Vagina (tissue), 2 donors: ENCODE measurements at places on chromosomes 4 and X.

DNA sequence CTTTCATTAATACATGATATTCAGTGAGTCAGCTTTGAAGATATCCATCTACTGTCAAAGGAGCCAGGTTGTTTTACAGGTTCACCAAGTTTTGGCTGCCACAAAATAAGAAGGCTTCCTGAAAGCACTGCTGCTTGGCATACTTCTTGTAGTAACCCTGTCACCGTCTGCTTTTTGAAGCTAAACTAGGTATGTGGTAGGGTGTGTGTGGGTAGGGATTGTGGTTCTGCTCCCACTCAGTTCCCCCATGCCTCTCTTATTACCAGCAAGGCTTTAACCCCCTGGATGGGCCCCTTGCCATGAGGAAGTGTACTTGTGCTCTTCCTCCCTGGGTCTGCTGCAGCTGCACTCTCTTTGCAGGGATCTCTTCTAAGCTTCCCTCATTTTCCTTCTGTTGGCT, 191.2 kb downstream of the BANK1 start:
- no peak for DNase-seq

- DNase-seq = no peak
Observed at GRCh38 chr4:130545596-130545995, 1449.6 kb downstream of the C4orf33 start.

DNA sequence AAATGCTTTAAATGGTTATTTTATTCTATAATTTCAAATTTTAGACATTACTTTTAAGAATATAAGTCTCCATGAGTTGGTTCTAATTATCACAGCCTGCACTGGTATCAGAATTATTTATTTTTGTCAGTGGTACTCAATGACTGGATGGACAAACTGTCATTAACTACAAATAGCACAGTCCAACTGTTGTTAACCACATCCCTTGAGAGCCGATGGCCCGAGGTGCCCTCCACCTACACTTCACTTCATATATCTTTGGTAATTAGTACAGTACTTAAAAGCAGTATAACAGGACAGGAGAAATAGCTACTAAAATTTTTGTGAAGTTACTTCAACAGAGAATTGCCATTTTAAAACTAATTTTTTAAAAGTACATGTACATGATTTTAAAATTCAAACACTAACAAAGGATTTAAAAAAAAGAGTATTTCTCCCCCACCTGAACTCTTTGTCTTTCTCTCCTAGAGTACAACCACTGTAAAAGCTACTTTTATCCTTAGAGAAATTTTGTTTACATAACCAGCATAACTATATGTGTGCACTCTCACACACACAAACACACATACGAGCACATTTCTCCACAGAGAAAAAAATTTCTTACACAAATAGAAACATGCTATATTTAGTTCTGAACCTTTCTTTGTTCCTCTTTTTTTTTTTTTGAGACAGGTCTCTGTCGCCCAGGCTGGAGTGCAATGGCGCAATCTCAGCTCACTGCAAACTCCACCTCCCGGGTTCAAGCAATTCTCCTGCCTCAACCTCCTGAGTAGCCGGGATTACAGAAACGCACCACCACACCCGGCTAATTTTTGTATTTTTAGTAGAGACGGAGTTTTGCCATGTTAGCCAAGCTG, 6.5 kb downstream of the TIFA start:
- DNase-seq = no peak

DNA sequence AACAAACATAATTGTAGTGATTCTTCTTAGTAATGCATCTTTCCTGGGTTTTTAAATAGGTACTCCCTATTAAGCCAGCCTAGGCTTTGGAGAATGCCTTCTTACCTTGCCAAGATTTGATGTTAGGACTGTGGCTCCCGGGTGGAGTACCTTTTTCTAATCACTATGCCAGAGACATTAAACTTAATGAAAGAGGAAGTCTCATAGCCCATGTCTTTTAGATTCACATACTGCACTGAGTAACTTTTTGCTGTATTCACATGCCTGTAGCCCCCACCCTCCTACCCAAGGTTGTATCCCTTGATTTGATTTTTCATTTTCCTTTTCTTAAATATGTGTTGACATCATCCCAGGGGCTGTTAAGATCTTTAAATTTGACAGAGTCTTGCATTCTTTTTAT, 104.2 kb upstream of the TLR2 start:
- no peak for DNase-seq

- DNase-seq = no peak
Observed at GRCh38 chr4:72422416-72422815, 146.6 kb downstream of the ADAMTS3 start.

DNA sequence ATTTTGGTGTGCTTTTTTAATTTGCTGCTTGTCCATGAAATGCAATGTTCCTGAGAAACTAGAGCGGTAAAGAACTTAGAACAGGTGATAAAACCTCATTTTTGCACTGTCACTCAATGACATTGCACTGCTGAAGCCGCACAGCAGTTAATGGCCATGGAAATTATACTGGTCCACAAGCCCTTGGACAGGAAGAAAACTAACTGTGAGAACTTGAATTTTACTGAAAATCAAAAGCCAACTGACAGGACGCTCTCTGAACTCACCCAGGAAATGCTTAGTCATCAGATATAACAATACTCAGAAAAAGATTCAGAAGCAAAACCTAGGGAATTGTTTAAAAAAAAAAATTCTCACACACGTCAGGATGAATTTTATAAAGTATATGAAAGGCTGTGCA, 246.4 kb upstream of the SLC7A11 start:
- DNase-seq = no peak

DNA sequence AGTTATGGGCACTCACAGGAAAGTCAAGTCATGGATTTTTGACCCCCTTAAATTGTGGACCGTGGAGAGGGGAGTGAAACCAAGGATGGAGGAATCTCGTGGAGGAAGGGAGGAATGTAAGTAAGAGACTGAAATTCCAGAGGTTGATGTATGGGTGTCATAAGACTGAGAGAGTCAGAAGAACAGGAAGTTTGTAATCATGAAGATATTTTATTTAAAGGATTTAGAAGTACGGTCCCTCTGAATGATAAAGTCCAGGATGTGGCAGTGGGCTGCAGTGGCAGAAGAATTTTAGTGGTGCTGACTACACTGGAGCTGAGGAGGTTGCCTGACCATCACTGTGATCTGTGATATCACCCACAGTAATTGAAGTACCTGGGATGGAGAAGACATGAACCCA, 57.8 kb downstream of the DCLK2 start:
- no peak for DNase-seq

- DNase-seq = no peak
Observed at GRCh38 chr4:54992266-54992665, 133.1 kb downstream of the KDR start.

GRCh38 chr4:163473576-163473975, at the start of gene TKTL2:
Gene TKTL2, minus strand, starts transcription at chr4:163473754. Its CDS starts 20 bp downstream, at chr4:163473734.
- DNase-seq = no peak

DNA sequence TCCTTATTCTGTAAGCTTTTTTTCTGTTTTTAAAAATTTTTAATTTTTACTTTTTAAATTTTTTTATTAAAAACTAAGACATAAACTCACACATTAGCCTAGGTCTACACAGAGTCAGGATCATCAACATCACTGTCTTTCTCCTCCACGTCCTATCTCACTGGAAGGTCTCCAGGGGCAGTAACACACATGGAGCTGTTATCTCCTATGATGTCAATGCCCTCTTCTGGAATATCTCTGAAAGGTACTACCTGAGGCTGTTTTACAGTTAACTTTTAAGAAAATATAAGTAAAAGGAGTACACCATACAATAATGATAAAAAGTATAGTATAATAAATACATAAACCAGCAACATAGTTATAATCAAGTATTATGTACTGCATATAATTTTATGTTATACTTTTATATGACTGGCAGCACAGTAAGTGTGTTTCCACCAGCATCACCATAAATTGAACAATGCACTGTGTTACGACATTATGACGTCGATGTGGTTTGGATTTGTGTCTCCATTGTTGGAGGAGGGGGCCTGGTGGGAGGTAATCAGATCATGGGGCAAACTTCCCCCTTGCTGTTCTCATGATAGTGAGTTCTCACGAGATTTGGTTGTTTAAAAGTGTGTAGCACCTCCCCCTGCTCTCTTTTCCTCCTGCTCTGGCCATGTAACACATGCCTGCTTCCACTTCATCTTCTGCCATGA, 21.3 kb downstream of the IL15 start:
- no peak for DNase-seq

DNA sequence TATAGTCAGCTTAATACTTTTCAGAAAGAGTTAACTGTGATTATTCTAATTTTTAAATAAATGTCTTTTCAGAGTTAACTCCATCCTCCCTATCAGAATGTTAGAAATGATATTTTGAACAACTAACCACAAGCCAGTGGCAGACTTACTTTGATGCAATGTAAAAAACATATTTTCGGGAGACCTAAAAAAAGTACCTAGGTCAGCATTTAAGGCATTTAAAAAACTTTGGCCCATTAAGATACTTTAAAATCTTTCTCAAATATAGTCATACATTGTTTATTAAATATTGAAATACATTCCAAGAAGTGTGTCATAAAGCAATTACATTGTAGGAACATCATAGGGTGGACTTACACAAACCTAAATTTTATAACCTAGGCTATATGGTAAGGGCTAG, 426.1 kb downstream of the PABPC4L start:
- no peak for DNase-seq

DNA sequence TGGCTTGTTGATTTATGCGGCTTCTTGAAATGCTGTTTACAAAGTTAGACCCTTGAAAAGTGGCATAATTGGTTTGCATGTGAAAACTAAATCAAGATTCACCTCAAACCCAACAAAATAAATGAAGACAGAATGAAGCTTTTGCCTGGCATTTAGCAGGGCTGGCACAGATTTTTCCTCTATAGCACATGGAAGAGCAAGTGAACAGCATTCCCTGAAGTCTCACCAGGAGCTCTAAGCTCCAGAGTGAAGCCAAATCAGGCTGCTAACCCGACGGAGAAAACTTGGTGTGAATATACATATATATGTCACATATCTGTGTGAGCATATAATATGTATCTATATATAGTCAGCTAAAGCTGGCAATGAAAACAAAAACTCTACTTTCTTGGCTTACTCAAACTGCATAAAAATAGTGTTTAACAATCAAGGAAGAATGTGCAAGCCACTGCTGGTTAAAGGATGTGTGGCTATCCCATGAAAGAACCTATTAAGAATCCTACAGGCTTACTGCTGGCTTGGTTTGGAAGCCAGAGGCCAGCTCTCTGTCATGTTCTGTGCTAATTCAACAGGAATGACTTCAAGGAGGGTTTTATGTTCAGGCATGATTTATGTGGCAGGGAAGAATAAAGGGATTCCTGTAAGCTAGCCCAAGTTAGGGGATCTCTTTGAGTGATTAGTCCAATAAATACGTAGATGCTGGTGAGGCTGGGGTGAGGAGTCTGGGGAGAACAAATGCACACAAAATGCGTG, 69.9 kb downstream of the MFAP3L start:
- no peak for DNase-seq

DNA sequence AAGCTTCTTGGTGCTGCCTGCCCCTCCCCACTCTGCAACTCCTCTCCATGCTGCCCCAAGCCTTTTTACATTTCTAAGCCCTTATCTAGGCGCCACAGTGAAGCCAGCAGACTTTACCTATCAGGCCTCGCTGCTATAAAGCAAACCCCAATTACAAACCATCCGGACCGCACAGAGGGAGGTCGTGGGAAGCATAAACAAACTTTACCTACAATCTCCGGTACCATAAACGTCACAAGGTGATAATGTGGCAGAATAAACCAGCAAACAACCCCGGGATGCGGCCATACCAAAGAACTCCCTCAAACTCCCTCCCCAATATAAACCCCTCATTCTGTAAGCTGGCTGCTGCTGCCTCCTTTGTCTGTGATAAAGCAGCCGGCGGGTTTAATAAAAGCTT, 54.0 kb upstream of the ZCCHC13 start:
- DNase-seq = no peak

GRCh38 chrX:86348669-86349068, 200.4 kb downstream of the DACH2 start:
- DNase-seq = no peak

- DNase-seq = no peak
Observed at GRCh38 chrX:101385026-101385684, 836 bp downstream of the BTK start.

DNA sequence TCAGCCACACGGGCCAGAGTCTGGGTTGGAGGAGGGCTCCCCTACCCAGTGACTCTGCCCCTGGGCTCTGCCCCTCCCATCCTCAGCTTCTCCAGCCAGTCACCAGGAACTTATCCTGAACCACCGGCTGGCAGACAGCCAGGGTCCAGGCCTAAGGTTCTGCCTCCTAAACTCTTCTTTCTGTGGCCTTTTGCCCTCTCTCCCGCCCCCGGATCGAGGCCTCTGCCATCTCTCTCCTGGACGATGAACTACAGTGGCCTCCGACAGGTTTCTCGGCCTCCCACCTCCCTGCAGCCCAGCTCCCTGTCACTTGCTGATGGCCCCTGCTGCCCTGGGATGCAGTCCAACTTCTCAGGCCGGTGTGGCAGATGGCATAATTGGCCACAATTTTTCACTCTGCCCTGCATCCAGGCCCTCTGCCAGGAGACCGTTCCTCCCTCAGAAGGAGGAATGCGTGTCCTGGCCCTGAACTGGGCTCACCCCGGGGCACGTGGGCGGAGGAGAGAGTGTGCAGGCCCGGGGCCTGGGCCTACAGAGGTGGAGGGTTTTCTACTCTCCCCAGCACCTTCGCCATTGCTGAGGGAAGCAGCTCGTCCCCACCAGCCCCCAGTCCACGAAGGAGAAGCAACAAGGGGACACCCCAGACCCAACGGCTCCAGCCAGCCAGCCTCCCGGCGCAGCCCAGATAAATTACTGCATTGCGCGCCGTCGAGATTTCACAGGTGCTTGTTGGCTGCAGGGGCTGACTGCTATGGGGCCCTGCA, 81.9 kb upstream of the LRPAP1 start:
- no peak for DNase-seq

DNA sequence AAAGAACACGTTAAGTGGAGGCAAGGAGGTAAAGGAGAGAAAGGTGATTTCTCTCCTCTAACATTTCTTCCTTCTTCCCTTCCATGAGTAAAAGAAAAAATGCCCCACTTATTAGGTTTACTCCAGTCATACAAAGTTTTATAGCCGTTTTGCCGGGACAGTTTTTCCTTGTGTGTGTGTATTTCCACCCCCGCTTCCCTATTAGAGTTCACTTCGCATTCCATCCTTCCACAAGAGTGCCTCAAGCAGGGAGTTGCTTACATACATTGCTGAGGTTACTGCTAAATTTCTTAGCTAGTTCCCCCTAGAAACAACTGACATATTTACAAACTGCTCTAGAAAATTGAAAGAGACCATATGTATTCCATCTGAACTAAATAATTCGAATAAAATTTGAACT, 45.2 kb upstream of the BMP15 start:
- no peak for DNase-seq

DNA sequence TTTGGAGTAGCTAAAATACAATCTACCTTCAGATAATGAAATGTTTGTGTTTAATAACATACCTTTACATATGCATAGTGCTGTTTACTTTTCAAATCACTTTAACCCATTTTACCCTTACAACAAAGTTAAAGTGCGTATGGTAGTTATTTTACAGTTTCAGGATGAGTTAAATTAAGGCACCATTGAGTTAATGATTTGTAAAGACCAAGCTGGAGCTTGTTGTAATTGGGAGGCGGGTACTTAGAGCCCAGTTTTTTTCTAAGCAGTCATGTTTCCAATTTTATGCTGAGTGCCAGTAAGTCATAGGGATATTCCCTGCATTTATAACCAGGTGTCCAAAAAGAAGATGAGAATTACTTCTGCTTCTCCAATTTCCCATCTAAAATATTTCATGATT, 84.2 kb upstream of the NRK start:
- no peak for DNase-seq

GRCh38 chr4:80452768-80453167, 117.2 kb downstream of the CFAP299 start:
- DNase-seq = no peak

- DNase-seq = no peak
Observed at GRCh38 chr4:87957061-87957460, 18.5 kb upstream of the SPP1 start.
